ENCODE measurements at places on chromosomes 5 and 9.
A peak's percentile ranks its signal among the peaks of the same experiment; 100 is the strongest.

GRCh38 chr9:113349445-113350094 is at the start of gene BSPRY:
BSPRY (plus strand) TSS chr9:113349541; CDS start chr9:113349580, 39 bp downstream.
- DNase-seq, result peak; percentile 69

DNA sequence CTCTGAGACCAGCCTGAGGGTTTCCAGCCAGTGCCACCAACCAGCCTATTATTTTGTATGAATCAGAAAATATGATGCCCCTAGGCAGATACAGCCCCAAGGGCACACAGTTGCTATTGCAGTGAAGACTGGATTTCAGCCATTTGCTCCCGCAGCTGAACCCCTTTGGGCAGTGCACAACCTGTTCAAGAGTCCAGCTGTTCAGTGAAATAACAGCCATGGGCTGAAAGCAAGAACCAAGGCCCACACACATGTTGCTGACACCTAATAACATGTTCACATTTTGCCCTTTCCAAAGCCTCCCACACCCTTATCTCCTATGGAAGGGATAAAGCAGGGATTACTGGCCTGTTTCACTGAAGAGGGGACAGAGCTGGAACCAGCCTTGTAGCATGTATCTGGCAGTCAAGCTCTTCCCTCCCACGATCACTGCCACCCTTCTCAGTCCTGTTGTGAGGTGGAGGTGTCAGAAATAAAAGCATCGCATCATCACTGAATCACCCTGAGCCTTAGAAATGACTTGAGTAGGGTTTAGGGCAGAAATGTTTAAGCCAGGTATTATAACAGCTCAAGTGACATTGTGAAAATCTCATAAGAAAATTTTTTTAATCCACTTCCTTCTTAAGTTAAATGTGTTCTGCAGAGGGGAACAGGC is 137.1 kb upstream of the FSTL4 start:
- DNase-seq, result peak; percentile 47

- DNase-seq, result no peak
Observed at GRCh38 chr5:29942089-29942488, 1251.4 kb upstream of the CDH6 start.

DNA sequence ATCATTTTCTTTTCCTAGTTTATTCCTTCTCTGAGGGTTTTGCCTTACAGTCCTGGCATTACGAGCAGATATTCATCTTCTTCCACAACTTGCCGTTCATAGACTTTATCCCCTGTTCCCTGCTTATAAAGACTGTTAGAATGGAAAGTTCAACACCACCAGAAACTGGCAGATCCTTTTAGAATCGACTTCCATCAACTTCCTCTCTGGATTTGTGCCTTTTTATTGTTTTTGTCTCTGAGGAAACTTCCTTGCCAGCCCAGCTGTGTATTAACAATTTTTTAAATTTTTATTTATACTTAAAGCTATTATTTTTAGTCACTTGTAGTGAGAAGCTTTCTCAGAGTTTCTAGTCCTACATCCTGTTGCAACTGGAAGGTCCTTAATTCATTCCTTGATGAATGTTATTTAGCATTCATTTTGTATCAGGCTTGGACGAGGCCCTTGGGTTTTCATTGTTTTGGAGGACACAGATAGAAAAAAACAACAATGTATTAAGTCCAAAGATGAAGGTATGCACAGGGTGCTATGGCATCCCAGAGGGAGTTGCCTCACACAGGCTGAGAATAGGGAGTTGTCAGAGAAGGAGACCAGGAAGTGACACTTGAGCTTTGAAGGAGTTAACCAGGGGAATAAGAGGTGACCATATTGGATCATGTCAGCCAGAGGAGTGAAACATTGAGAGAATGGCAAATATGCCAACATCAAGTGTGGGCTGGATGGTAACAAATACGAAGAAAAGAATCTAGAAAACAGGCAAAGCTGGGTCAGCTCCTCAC is 81.3 kb downstream of the ADAMTSL1 start:
- no peak for DNase-seq

DNA sequence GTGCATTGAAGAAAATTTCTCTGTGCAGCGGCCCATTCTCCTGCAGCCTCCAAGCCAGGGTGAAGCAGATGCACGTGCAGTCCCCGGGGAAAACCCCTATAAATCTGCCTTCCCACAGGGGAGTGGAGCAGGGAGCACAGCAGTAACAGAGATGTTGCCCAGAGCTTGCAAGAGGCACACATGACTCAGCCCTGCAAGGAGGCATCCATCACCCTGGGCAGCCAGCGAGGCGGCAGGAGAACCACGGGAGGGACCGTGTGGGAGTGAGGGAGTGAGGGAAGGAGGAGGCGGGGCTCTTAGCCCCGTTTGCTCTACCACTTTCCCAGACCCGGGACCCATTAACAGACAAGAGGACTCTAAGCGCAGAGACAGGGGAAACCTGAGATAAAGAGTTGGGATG is 96.2 kb upstream of the ARAP3 start:
- no peak for DNase-seq

DNA sequence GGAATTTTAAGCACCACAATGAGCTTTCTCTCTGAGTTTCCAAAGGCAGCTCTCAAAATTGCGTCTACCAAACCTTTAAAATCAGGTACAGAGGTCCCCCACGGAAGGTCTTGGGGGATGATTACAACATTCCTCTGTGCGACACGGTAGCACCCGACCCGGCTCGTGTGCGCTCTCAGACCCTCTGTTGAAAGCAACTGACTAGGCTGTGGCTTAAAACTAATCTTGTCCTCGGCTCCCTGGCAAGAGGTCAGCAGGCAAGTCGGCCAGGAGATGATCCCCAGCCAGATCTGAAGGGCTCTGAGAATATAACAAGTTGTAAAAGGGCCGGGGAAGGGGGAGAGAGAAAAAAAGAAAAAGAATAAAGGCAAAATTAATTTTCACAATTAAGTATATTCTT is 92.6 kb upstream of the LMX1B start:
- DNase-seq, result no peak

GRCh38 chr9:131262327-131263032 is 13.8 kb downstream of the FAM78A start:
- DNase-seq, result peak; percentile 56

DNA sequence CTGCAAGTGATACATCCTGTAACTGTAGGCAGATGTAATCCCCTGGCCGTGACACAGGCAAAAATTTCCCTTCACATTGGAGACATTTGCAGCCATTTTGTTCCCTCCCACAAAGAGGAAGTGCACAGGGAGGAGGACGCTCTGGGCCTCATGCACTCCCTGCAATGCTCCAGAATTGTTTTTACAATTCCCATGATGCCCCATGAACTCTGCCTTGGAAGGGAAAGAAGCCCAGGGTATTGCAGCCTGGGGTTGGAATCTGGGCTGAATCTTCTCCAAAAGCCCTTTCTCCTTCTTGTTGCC is 491.7 kb downstream of the CCDC171 start:
- DNase-seq, result no peak

DNA sequence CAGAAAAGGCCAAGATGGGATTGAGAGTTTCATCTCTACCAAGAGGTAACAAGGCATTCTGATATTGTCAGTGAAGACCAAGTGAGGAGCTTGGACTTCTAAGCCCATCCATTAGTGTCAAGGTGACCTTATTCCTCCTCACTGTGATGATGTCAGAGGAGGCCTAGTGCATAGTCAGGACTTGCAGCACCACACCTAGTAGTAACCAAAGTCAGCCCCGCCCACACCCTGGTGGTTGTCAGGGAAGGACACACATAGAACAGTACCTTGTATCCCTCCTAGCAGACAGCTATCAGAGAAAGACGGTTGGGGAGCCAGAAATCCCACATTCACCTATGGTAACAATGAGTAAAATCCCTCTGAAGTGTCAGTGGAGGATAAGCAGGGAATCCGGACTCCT is 111.7 kb downstream of the AP3B1 start:
- DNase-seq, result no peak

DNA sequence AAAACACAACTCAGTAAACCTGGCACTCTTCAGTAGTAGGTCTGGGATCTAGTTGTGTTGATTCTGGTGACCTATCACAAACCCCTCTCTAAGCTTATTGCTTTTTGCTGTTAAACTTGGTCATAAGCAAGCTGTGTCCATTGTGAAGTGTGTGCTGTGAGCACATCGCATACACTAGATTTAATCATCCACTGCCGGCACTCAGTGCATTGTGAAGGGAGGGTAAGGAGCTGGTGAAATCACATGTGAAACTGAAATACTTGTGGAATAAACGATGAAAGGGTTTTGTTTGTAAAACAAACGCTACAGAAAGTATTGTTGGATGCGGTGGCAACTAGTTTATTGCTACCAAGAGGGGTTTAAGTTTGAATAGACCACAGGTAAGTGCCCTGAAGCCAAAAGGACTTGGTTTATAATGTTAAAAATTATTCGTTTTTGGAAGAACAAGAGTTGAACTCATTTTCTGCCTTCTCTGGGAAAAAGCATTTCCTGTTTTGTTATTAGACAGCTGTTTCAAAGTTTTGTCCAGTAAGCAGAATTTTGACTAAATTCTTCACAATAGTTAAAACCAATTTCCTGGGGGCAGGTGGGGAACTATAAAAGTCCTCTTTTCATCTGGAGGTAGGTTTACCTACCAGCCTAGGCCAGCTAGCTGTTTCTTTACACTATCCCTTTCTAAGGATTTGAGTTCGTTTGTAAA is 24.6 kb downstream of the TJP2 start:
- no peak for DNase-seq

DNA sequence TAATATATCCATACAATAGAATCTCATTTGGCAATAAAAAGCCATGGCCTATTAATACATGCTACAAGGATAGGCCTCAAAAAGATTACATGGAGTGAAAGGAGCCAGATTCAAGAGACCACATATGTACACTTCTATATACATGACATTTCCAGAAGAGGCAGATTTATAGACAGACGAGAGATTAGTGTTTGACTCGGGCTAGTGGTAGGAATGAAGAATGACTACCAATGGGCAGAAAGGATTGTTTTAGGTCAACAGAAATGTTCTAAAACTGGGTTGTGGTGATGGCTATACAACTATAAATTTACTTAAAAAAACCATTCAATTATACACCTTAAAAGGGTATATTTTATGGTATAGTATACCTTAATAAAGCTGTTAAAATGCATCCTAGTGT is 41.9 kb downstream of the SETX start:
- DNase-seq, result no peak

- no peak for DNase-seq
Observed at GRCh38 chr9:113350107-113350661, 843 bp downstream of the BSPRY start.

DNA sequence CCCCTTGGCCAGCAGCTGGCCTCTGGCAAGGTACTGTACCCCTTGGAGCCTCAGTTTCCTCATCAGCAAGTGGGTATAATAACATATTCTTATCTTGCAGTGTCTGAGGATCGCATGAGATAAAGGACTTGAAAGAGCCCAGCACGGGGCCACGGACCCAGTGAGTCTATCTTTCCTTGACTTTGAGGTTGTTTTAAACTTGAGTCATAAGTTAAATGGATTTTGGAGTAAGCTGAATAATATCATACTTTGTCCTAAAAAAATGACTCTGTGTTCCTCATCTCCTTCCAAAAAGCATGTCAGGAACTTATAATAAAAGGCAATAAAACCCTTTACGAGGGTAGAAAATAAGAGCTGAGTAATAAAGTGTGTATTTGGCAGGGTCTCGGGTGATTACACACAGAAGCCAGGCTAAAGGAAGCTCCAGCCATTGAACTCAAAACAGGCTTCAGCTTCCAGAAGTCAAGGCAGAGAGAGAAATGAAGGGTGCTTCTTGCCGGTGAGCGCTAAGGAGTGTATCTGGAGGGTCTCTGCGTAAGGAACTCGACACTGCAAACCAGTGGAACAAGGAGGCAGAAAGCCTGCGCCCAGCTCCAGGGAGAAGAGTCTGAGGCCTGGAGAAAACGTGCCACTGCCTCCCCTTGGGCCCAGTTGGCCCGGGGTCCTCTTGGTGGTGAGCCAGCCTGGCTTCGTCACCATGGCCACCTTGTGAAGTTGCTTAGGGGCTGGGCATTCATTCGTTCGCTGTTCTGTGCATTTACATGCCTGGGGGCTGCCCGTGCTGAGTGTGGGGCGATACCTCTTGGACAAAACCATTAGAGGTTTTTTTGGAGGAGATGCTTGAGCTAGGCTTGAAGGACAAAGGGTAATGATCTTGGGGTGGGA is 72.4 kb upstream of the PHYKPL start:
- DNase-seq, result no peak

GRCh38 chr5:159130871-159131270 is 31.2 kb upstream of the EBF1 start:
- no peak for DNase-seq

DNA sequence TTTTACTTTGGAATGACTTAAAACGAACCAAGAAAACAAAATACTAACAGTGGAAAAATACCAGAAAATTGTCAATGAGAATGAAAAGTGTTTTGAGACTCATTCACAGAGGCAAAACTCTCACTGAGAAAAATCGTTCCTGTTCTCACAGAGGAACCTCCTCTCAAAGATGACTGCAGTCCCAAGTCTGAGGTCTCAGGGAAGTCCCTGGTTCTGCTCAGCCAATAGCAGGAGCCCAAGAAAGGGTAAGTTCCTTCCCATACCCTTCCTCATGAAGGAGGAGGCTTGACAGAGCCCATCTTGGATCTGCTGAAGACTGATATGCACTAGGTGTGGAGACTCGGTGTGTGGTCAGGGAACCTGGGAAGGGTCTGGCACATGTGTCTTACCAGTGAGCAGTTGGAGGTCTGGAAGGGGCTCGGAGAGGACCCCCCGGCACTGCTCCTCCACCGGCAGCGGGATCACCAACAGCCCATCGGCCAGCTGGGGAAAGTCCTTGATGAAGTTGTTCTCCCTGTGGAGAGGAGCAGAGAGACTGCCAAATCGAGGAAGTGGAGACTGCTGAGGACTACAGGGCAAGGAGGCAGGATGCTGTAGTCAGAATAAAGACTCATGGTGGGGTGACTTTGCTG is 46.0 kb downstream of the TRIM32 start:
- no peak for DNase-seq

GRCh38 chr5:1934801-1935429 is 52.2 kb upstream of the IRX4 start:
- DNase-seq, result no peak

- no peak for DNase-seq
Observed at GRCh38 chr5:143790457-143791112, 21.4 kb upstream of the HMHB1 start.

- DNase-seq, result no peak
Observed at GRCh38 chr5:142281966-142282365, 42.9 kb downstream of the SPRY4 start.

- DNase-seq, result no peak
Observed at GRCh38 chr9:89522959-89523285, 25.0 kb upstream of the SEMA4D start.

DNA sequence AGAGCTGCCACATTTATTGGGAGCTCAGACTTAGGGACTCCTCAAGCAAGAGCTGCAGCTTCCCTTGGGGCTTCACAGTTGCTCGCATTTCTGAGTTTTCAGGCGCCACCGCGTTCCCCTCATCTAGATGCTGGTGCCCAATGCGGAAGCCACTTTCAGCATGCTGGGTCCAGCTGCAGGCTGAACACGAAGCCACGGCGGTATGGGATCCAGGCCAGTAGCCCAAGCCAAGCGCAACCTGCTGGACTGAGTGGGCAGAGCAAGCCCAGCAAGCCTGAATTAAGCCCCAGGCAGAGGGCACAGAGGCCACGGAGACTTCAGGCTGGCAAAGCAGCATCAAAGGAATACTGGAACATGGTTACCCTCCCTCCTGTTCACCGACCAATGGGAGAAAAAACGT is 391.5 kb downstream of the HTR1A start:
- DNase-seq, result no peak

GRCh38 chr5:41598011-41598410 is 87.6 kb upstream of the PLCXD3 start:
- no peak for DNase-seq

Data from activated CD8-positive, alpha-beta memory T cell treated with anti-CD3 and anti-CD28 coated beads for 24 hours (primary cell).